Occipital lobe (tissue), 3 donors: ENCODE measurements at places on chromosomes 6 and 20. TPM values are rescaled to one million over a fixed set of nuclear protein-coding genes. Genes with fewer than 3 reads are reported as not detected.

The TRIM10 gene
- 0.31 TPM for total RNA-seq

The HSD17B8 gene
- 4.5 TPM for total RNA-seq

The SNHG17 gene
- 2.8 TPM for total RNA-seq

The CST2 gene
- not detected for total RNA-seq

The COX4I2 gene
- not detected for total RNA-seq

The PRDM1 gene
- 1.4 TPM for total RNA-seq

The RNF144B gene
- total RNA-seq: 3.1 TPM

The ARMC2 gene
- 15.3 TPM for total RNA-seq

The HTR1E gene
- 0.16 TPM for total RNA-seq

The DDX39B gene
- total RNA-seq: 288 TPM

The SLC24A3 gene
- 17.8 TPM for total RNA-seq

The AK9 gene
- total RNA-seq: 62.2 TPM

The EXOC2 gene
- total RNA-seq: 63.8 TPM

The RIPPLY2 gene
- 12.9 TPM for total RNA-seq

The RFX6 gene
- total RNA-seq: not detected

The EEF1E1 gene
- 24.0 TPM for total RNA-seq

The NTSR1 gene
- 6.7 TPM for total RNA-seq
